ENCODE measurements at places on chromosomes 7 and 10.

DNA sequence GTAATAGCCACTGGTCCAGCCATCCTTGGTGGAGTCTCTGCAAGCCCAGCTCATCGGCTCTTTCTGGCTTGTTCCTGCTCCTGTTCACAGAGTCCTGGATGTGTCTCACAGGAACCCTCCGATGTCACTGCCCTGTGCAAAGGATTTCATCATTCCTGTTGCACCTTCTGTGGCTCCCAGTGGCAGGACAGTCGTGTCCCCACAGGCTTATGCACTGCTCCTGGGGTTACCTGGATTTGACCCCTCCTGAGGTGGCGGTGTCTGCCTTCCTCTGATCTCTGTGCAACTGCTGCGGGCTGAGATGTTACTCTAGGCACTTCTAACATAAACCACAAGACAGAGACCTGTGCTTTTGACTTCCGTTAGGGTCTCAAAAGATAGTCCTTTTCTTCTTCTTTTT, 30.6 kb downstream of the APBB1IP start:
- no peak for DNase-seq

GRCh38 chr7:82818171-82818570, 344.5 kb downstream of the PCLO start:
- no peak for DNase-seq

DNA sequence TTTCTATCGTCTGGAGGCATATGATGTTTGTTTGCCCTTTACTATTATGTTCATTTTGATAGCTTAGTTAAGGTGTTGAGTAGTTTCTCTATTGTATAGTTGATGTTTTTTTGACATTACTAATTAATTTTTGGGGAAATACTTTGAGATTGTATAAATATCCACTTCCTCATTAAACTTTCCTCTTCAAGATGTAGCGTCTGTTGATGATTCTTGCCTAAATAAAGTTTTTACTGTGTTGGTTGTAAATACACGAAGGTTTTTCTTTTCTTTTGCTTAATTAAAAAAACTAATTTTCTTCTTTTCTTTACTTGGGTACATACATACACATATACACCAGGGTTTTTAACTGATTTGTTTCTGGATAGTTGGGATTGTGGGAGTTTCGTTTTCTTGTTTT, 8.5 kb downstream of the KMT2E start:
- no peak for DNase-seq

GRCh38 chr7:50534690-50535290, 30.4 kb downstream of the DDC start:
- no peak for DNase-seq

- DNase-seq, result no peak
Observed at GRCh38 chr10:59651902-59652301, 57.7 kb downstream of the SLC16A9 start.
